IMR-90 (cell line): ENCODE measurements at places on chromosomes 4 and X. TPM values are rescaled to one million over a fixed set of nuclear protein-coding genes. Genes with fewer than 3 reads are reported as not detected.

- DNase-seq = no peak
Observed at GRCh38 chrX:43881410-43882293, 598 bp downstream of the MAOB start.

DNA sequence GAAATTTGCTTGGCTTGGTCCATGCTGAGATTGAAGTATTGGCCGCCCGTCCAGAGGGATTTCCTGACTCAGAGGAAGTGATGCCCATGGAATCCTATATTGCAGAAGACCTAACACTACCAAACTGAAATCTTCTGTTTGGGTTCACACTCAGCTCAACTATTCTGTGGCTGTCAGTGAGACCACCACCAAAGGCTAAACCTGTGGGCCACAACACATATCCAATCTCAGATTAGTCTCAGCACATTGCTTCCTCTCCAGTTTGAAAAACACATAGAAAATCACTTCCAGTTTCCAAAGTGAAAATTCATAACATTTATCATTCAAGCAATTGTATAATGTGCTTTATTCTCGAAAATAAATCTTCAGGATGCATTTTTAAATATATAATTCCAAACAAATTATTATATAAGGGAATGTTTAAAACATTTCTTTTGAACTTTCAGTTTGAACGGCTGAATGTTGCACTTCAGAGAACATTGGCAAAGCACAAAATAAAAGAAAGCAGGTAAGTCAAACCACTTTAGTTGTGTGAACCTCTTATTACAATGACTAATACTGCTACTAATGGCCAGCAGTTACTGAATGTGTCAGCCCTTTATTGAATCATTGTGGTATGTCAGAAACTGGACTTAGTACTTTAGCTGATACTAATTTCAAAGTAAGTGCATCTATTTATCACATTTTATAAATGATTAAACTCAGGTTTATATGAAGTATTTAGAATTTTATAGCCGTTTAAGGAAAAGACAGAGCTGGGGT, 37.0 kb downstream of the GUCY1A1 start:
- DNase-seq = peak; percentile 47

- no peak for DNase-seq
Observed at GRCh38 chr4:154516318-154517029, 24.9 kb upstream of the DCHS2 start.

DNA sequence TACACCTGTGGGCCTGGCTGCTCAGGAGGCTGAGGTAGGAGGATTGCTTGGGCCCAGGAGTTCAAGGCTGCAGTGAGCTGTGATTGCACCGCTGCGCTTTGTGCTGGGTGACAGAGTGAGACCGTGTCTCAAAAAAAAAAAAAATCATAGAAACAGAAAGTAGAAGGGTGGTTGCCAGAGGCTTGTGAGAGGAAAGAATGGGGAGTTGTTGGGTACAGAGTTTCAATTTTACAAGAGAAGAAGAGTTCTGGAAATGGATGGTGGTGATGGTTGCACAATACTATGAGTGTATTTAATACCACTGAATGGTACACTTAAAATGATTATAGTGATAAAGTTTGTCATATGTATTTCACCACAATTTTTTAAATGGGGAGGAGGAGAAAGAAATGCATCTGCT, 10.2 kb upstream of the GLOD5 start:
- no peak for DNase-seq

QRFPR gene
- not detected in 2 replicates for total RNA-seq

MAGEA2B gene
- total RNA-seq = not detected in 2 replicates
